Left ventricle myocardium inferior (tissue), 1 donor: ENCODE measurements at places on chromosomes 4 and X. TPM values are rescaled to one million over a fixed set of nuclear protein-coding genes. Genes with fewer than 3 reads are reported as not detected.

Gene NXF2
- not detected for total RNA-seq

Gene TGIF2LX
- not detected for total RNA-seq

DNA sequence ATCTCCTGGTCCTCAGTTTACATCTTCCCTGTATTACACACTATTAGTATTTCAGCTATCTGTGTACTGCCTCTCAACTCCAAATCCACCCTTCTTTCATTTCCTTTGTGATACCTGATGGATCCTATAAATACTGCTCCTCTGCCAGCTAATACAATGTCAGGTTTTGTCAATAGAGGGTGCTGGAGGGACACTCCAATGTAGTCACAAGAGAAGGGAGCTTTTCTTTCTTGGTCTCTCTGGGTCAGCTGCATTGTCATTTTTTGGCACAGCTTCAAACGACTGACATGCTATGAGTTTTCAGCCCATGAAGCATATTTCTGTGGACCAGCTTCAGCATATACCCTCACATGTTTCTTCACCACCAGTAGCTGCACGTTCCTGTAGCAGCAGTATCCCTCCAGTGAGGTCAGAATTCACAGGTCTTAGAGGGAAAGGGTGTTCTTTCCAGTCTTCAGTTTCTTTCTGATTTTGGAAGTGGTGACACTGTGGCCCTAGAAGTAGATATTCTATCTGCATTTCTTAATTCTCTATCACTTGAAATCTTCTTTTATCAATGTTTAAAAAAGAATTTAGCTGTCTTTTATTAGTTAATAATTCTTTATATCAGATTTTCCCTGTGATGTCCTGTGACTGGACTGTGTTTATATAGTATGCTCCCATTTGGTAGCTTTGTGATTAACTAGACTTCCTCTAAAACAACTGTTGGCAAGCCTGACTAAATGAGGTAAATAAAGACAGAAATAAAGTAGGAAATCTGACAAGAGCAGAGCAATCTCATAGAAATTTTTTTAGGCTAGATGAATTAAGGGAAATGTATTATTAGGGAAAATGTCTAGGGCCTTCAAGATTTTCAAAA, 60.6 kb downstream of the GABRA2 start:
- DNase-seq: no peak

- DNase-seq: no peak
These were observed 22.7 kb downstream of the SCML1 start for GRCh38 chrX:17759990-17760389.

DNA sequence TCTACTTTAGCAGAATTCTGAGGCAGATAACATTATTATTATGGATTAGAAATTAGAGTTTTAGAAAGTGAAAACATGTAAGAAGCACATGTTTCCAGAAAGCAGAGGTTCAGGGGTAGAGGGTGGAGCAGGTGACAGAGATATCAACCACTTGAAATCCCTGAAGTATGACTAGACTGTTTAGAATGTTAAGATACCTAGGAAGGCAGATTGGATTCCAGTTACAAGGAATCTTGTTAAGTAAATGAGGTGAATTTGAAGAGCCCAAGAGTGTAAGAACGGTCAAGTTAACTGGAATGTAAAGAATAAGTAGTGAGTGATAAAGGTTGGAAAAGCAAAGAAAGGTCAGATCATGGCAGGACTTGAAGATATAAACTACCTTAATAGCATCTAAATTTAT, 37.6 kb downstream of the ARSJ start:
- no peak for DNase-seq

- no peak for DNase-seq
These were observed 49.3 kb upstream of the HMX1 start for GRCh38 chr4:8920969-8921368.

- DNase-seq: no peak
These were observed 6.0 kb upstream of the IL3RA start for GRCh38 chrX:1330605-1331004.
